Mesothelial cell of epicardium (in vitro differentiated cells): ENCODE measurements at places on chromosomes 16 and 17. TPM values are rescaled to one million over a fixed set of nuclear protein-coding genes. Genes with fewer than 3 reads are reported as not detected.

DNA sequence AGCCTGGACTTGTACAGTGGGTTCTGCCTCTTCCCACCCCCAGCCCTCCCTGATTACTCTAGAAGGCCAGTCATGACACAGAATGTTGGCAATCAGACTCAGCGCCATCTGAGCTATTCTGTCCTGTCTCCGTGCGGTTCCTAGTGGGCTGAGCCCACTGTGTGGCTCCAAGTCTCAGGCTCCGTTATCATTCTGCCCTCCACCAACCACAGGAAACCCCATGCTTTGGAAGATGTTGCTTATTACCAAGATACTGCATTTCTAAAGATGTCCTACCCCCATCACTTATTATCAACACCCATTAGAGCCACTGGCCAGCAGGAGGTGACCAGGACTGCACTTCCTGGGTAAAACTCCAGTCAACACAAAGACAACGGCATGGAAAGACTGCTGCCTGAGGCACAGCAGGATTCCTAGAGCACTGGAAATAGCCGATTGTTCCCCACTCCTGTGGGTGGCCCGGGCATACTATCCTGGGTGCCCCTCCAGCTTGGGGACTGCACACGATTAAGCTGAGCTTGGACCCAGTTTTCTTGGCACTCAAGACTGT, 133.6 kb downstream of the AATF start:
- no peak for DNase-seq
- peaks cover 9% of the 10 kb centered on the region for H3K4me1 ChIP-seq
- no peak overlapping the region for H3K27ac ChIP-seq
- H3K4me3 ChIP-seq = no peak overlapping the region
- H3K36me3 ChIP-seq = peaks cover 4% of the 10 kb centered on the region

- no peak overlapping the region for H3K27ac ChIP-seq
- no peak overlapping the region for H3K4me3 ChIP-seq
- H3K27me3 ChIP-seq = peaks cover 7% of the 10 kb centered on the region
These were observed 47.7 kb downstream of the BEAN1 start for GRCh38 chr16:66474750-66475199.

- no peaks in the 10 kb centered on the region for H3K36me3 ChIP-seq
- no peak overlapping the region for H3K27ac ChIP-seq
- no peak for DNase-seq
- no peaks in the 10 kb centered on the region for H3K27me3 ChIP-seq
These were observed 354.4 kb downstream of the SNX29 start for GRCh38 chr16:12330946-12331345.

DNA sequence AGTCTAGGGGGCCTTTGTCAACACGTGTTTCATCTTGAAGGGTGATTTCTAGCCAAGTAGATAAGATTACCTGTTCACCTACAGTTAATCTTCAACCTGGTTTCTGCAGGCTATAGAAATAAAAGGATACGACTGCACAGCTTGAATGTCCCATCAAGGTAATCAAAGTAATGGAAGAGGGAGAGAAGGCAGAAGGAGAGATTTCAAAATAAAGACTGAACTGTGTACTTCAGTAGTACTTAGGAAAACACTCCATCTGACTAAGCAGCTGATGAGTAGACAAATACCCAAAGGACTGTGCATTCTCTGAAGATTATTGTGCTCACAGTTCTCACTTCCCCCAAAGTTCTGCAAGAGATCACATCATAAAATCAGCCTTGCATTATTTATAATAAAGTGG, 5.8 kb upstream of the RFFL start:
- H3K36me3 ChIP-seq = no peaks in the 10 kb centered on the region
- H3K27ac ChIP-seq = no peak overlapping the region

DNA sequence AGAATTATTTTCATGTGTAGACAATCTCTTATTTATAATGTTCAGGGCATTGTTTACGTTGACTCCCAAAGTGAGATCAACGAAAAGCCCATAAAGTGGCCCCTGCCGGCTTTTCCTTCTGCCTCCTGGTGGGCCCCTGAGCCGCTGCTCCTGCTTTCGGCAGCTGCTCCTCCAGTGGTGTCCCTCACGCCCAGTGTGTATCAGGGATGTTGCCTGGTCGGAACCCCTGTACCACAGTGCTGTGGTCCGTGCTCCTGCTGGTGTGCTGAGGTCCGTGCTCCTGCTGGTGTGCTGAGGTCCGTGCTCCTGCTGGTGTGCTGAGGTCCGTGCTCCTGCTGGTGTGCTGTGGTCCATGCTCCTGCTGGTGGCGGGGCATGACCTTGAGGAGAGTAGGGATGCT, 107.6 kb downstream of the BANP start:
- H3K27me3 ChIP-seq = no peaks in the 10 kb centered on the region
- peaks cover 6% of the 10 kb centered on the region for H3K36me3 ChIP-seq

DNA sequence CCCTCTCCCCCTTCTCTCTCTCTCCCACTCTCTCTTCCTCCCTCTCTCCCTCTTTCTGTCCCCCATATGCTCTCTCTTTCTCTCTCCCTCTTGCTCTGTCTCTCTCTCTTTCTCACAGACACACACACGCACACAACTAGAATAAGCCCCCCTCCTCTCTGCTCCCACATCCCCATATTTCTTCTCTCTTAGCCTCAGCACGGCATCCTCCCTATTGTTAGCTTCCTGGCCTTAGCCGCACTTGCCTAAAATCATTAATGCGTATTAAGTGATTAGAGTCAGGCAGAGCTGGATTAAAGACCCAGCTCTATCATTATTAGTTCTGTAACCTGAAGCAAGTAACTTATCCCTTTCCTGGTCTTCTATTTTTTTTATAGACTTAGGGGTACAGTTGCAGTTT, 319.0 kb upstream of the C16orf82 start:
- no peak for DNase-seq
- peaks cover 76% of the 10 kb centered on the region for H3K27me3 ChIP-seq

DNA sequence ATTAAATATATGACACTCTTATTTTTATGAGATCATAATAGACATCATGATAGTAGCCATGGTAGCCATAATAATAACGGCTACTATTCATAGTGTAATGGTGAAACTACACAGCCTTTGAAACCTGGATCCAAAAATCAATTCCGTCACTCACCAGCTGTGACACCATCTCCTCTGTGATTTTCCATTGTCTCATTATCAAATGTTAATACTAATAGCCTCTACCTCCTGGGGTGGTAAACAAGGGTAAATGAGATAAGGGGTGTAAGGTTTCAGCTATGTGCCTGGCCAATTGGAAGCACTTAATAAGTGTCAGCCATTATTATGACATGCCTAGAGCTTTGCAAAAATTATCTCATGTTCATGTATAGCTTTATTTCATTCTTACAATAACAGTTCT, 88.6 kb downstream of the CACNG3 start:
- H3K27ac ChIP-seq = no peak overlapping the region
- no peak overlapping the region for H3K4me3 ChIP-seq
- peaks cover 42% of the 10 kb centered on the region for H3K4me1 ChIP-seq

- DNase-seq = peak; percentile 62
- no peaks in the 10 kb centered on the region for H3K36me3 ChIP-seq
- no peak overlapping the region for H3K27ac ChIP-seq
- peak overlapping the region; percentile 63 for H3K4me3 ChIP-seq
- H3K27me3 ChIP-seq = peaks cover 23% of the 10 kb centered on the region
- peaks cover 17% of the 10 kb centered on the region for H3K4me1 ChIP-seq
These were observed 1.8 kb downstream of the GJD3 start for GRCh38 chr17:40362696-40363110.

- H3K4me3 ChIP-seq = no peak overlapping the region
- H3K4me1 ChIP-seq = peaks cover 42% of the 10 kb centered on the region
- DNase-seq = no peak
- no peaks in the 10 kb centered on the region for H3K27me3 ChIP-seq
- peaks cover 1% of the 10 kb centered on the region for H3K36me3 ChIP-seq
- peak overlapping the region; percentile 78 for H3K27ac ChIP-seq
These were observed 22.7 kb downstream of the NXN start for GRCh38 chr17:956905-957304.

DNA sequence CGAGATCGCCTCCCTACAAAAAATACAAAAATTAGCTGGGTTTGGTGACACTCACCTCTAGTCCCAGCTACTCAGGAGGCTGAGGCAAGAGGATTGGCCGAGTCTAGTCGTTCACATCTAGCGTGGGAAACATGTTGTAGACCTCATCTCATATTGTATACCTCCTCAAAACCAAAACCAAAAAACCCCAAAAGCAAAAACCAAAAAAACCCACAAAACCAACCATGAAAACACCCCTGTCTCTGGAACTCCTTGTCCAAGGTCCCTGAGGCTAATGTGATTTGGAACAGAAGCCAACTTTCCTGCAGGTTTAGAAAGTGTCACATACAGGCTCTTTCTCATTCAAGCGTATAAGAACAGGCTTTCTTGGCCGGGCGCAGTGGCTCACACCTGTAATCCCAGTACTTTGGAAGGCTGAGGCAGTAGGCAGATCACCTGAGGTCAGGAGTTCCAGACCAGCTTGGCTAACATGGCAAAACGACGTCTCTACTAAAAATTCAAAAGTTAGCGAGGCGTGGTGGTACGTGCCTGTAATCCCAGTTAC, 29.0 kb downstream of the RAB11FIP3 start:
- no peak overlapping the region for H3K27ac ChIP-seq
- no peaks in the 10 kb centered on the region for H3K36me3 ChIP-seq
- DNase-seq = no peak
- no peak overlapping the region for H3K4me3 ChIP-seq
- no peaks in the 10 kb centered on the region for H3K27me3 ChIP-seq

GRCh38 chr17:44283344-44284023, 15.5 kb upstream of the SLC4A1 start:
- no peaks in the 10 kb centered on the region for H3K36me3 ChIP-seq
- DNase-seq = no peak
- peaks cover 12% of the 10 kb centered on the region for H3K27me3 ChIP-seq
- H3K4me3 ChIP-seq = no peak overlapping the region

- H3K4me3 ChIP-seq = peak overlapping the region; percentile 65
- H3K27ac ChIP-seq = peak overlapping the region; percentile 96
- peaks cover 25% of the 10 kb centered on the region for H3K27me3 ChIP-seq
These were observed 1.7 kb upstream of the SLC16A11 start for GRCh38 chr17:7045492-7046126.

DNA sequence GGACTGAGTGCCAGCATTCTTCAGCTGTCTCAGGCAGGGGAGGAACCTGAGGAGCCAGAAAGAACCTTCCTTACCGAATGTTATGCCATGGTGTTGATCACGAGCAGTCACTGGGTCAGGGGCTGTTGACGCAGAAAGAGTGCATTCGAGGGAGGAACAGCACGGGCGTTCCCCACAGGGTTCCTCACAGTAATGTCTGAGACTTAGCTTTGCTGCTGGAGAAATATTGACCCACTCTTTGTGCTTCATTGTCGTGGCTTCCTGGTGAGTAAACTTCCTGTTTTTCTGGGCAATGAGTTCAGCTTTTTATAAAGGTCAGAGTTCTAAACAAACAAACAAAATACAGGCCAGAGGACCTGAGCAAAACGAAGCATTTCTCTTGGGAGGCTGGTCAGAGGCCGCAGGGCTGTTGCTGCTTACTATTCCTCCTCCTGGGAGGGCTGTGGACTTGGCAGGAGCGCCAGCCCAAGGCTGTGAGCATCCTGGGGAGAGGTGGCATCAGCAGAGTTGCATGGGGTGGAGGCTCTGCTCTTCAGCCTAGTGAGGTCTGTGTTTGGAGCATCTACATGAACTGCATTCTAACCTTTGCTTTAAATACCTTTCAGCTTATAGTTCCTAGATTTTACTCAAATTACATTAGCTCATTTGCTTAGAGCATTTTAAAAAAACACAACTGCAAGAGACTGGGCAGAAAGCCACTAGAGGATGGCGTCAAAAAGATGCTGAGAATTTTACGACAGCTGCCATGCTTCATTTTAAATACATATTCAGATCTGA, 143.1 kb upstream of the CACNG5 start:
- H3K4me3 ChIP-seq = no peak overlapping the region
- no peaks in the 10 kb centered on the region for H3K27me3 ChIP-seq
- DNase-seq = no peak
- peaks cover 5% of the 10 kb centered on the region for H3K36me3 ChIP-seq

- H3K36me3 ChIP-seq = no peaks in the 10 kb centered on the region
- no peaks in the 10 kb centered on the region for H3K4me1 ChIP-seq
- DNase-seq = no peak
These were observed 47.8 kb upstream of the HAS3 start for GRCh38 chr16:69057400-69058378.

DNA sequence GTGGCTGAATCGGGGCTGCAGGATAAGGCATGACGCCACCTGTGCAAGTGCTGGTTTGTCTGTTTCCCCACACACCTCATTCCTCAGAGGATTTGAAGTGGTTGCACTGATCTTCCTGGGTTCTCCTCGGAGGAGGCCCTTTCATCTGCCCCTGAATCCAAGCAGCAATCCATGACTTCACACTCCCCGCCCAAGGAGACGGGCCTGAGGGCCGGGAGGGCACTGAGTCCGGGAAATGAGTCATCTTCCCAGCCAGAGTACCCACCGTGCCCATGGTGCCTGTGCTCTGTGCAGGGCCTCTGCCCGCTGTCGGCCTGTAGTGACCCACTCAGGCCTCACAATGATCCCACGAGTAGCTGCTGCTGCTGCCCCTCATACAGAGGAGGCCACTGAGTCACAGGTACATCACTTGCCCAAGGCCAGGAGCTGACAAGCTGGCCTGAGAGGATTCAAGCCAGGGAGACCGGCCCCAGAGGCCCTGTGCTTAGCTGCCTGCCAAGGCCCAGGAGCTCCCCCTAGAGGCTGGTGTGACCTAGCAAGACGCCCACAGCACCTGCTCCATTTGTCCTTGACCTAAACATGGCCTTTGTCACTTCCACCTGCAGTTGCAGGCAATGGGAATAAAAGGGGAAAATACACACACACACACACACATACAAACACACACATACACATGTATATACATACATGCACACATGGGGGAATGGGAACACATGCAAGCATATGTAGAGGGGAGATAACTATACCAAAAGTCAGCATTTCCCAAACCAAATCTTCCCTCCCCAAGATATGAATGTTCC, 240.0 kb downstream of the C16orf95 start:
- H3K4me1 ChIP-seq = no peaks in the 10 kb centered on the region
- H3K36me3 ChIP-seq = peaks cover 16% of the 10 kb centered on the region
- no peak overlapping the region for H3K27ac ChIP-seq
- H3K4me3 ChIP-seq = no peak overlapping the region

GRCh38 chr16:48542020-48542473, 67.9 kb downstream of the N4BP1 start:
- H3K4me3 ChIP-seq = no peak overlapping the region
- peaks cover 3% of the 10 kb centered on the region for H3K4me1 ChIP-seq
- H3K27me3 ChIP-seq = no peaks in the 10 kb centered on the region
- H3K27ac ChIP-seq = no peak overlapping the region

DNA sequence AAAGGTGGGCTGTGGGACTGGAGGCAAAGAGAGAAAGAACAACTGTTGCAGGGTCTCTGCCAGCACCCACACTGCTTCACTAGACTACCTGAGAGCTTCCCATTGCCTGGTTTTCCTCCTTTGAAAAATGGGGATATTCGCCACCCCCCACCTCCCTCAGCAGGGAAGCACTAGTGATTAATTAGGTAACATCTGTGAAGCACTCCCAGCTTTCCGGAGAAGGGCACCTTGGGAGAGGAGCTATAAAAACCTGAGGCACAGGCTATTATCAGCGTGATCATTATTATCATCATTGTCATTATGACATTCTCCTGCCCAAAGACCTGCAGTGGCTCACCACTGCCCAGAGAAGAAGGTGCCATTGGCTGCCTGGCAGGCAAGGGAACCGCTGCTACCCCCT, 83.5 kb downstream of the XYLT1 start:
- H3K27me3 ChIP-seq = peaks cover 2% of the 10 kb centered on the region
- H3K27ac ChIP-seq = no peak overlapping the region
- H3K4me3 ChIP-seq = no peak overlapping the region
- no peaks in the 10 kb centered on the region for H3K36me3 ChIP-seq
- no peak for DNase-seq

BORCS6 gene
- total RNA-seq = 2.7 to 3.1 TPM (median 3.0 TPM) in 3 replicates

CLDN6 gene
- 257 to 267 TPM (median 260 TPM) in 3 replicates for total RNA-seq

WNT3 gene
- 64.2 to 66.4 TPM (median 65.7 TPM) in 3 replicates for total RNA-seq

FNDC8 gene
- total RNA-seq = not detected in 3 replicates

CLEC3A gene
- total RNA-seq = not detected in 3 replicates

CCDC200 gene
- not detected in 3 replicates for total RNA-seq

SPNS2 gene
- 12.2 to 13.7 TPM (median 13.2 TPM) in 3 replicates for total RNA-seq
